ENCODE measurements at places on chromosomes 7 and 10. TPM values are rescaled to one million over a fixed set of nuclear protein-coding genes. Genes with fewer than 3 reads are reported as not detected.
A peak's percentile ranks its signal among the peaks of the same experiment; 100 is the strongest.

CAV1 gene
- 362 TPM for total RNA-seq

SSC4D gene
- 0.55 TPM for total RNA-seq

AKR1B15 gene
- total RNA-seq, result not detected

DNA sequence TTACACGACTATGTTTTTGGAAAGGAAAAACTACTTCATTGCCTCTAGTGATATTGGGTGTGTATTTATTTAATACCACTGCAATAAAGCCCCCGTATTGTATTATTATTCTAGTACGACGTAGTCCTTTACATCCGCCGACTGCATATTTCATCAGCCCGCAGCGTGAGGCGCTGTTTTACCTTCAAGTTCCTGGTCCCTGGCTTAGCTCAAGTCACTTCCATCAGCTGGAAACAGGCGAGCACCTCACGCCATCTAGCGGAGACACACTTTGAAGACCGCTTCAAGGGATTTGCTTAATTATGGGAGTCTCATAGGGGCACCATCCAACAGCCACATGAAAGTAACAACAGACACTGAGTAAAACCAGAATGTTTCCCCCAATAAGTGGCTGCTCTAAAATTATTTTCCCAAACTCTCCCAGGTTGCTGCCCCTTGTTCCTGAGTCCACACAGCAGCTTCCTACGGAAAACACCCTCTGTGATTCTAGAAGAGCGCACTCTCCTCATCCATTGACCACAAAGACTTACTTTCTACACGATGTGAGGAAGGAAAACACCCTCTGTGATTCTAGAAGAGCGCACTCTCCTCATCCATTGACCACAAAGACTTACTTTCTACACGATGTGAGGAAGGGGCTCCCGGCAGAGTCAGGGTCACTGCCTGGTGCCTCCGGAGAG, 15.7 kb upstream of the ITIH2 start:
- DNase-seq, result peak; percentile 79

DNA sequence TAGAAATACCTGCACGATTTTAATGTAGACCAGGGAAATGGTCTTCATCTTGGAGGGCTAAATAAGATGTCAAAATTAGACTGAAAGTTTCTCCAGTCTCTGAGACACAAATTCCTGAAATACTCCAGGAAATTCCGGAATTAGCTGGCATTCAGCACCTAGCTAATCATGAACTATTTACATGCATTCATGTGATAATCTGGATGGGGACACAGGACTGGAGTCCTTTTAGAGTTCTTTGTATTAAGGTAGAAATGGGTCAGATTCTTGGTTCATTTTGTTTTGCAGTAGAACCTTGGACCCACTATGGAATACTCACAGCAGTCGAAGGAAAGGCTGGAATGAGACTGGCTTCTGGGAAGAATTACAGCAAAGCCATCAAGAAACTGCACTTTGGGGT, 65.3 kb upstream of the MDFIC start:
- no peak for DNase-seq

Data from left ventricle myocardium superior (tissue), 1 donor.